Activated CD4-positive, alpha-beta memory T cell treated with anti-CD3 and anti-CD28 coated beads for 36 hours (primary cell): ENCODE measurements at places on chromosomes 1 and 21. TPM values are rescaled to one million over a fixed set of nuclear protein-coding genes. Genes with fewer than 3 reads are reported as not detected.

C1orf226 gene
- 0.10 TPM for total RNA-seq

GFI1 gene
- 53.3 TPM for total RNA-seq

LCE3C gene
- total RNA-seq: not detected

PGBD5 gene
- 0.02 TPM for total RNA-seq

- DNase-seq: no peak
Observed at GRCh38 chr1:109373126-109373525, 24.6 kb downstream of the SORT1 start.

- no peak for DNase-seq
Observed at GRCh38 chr1:159889821-159890252, 10.1 kb downstream of the CFAP45 start.

DNA sequence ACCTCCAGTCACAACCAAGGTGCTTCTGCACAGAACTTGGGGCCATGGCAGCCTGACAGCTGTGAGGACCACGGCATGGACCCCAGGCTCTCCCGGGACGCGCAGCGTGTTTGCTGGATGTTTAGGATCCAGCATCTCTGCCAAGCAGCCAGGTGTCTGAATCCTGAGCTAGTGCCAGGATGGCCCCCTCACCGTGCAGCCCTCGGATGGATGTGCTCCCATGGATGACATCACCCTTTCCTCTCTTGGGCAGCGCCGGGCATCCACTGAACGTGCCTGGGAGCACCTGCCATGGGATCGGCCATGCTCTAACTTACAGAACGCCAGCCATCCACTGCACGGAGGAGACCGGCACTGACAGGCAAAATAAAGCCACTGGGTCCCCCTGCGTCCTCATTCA lies 53.9 kb downstream of the PRDM15 start:
- DNase-seq: no peak

- DNase-seq: no peak
Observed at GRCh38 chr1:21312407-21312992, 22.2 kb upstream of the ECE1 start.

DNA sequence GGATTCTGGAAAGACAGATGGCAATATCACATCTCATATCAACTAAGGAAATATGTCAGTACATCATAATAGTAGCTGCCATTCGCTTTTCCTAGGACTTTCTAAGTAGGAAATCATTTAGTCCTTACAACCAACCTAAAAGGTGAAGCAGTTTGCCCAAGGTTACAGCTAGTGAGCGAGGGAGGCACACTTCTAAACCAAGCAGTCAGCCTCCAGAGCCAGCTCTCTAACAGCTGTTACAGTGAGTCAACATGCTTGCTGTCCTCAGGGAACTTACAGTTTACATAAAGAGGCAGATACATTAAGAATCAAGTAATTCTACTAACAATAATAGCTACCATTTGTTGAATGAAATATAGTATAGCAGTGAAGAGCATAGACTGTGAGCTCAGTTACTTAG lies 57.1 kb downstream of the GIPC2 start:
- no peak for DNase-seq

DNA sequence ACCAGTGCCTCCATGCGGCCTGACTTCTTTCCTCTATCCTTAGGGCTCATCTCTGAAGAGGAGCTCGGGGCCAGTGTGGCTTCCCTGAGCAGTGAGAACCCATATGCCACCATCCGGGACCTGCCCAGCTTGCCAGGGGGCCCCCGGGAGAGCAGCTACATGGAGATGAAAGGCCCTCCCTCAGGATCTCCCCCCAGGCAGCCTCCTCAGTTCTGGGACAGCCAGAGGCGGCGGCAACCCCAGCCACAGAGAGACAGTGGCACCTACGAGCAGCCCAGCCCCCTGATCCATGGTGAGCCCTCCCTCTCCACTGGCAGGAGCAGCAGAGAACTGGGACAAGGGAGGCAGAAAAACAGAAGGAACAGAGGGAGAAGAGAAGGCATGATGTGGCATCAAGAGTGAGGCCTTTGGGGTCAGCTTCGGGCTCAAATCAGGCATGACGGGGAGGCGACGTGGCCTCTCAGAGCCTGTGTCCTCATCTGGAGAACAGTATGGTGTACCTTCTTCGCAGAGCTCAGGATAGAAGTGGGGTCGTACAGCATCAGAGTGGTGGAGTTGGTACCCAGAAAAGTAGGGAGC lies 6.5 kb upstream of the LRRC71 start:
- DNase-seq: no peak

DNA sequence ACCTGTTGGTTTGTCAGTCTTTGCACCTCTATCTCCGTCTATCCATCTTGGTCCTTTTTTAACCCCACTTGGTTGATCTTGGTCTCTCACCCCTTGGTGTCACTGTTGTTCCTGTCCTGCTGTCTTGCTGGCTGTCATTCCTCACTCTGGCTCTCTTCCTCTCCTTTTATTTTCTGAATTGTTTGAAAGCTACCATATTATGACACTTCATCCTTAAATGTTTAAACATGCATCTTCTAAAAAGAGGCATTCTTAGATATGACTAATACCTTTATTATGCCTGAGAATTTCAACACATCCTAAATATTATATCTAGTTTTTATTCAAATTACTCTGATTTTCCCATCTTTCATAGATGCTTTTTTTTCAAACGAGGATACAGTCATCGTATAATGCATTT lies 37.0 kb downstream of the BACH1 start:
- DNase-seq: no peak

DNA sequence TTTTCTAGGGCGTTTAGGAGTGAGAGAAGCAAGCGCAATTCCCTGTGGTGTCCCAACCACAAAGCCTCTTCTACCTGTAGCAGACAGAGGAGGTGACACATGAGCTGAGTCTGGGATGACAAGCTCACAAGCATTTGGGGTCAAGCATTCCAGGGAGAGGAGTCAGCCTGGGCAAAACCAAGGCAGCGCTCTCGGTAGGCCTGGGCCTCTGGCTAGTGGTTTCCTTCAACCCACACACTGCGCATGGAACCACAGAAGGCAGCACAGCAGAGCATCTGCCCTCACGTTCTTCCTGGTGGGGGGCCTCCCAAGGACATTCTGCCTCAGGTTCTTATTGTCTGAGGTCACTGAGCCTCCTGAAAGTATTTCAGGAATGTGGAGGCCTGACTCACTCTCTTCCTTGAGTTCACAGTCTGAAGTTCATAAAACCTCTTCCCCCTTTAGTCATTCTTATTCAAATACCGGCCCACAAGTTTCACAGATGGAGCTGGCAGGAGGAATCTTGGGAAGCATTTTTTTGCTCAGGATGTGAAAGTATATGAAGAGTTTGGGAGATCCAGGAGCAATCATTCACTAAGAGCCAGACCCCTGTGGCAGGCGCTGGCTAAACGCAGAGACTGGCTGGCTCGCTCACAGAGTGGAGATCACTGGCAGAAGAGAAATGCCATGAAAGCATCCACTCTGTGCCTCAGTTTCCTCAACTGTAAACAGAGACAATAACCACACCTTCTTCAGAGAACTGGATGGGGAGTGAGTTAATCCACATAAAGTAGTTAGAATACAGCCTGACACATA lies 26.8 kb downstream of the CCN1 start:
- DNase-seq: no peak
